ENCODE measurements at places on chromosomes 13 and 19. TPM values are rescaled to one million over a fixed set of nuclear protein-coding genes. Genes with fewer than 3 reads are reported as not detected.

GRCh38 chr19:6800991-6801484, 28.5 kb downstream of the VAV1 start:
- DNase-seq, result peak; percentile 77

- DNase-seq, result no peak
These were observed 1.5 kb downstream of the WIZ start for GRCh38 chr19:15448044-15448777.

GRCh38 chr13:66508153-66508909, 721.8 kb downstream of the PCDH9 start:
- DNase-seq, result no peak

DNA sequence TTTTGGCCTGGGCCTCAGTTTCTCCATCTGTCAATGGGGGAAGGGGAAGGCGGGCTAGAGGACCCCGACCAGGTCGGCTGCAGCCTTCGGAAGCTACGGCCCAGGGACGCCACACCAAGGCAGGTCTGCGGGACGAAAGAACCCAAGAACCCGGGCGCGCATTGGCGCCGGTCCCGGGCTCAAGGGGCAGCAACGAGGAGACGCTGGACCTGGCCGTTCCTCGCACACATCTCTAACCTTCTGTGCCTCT, 739 bp upstream of the ILF3 start:
- DNase-seq, result no peak

Gene ZNF566
- total RNA-seq, result 3.7 TPM

Gene TRPM4
- total RNA-seq, result 7.5 TPM

Gene UHRF1
- 40.7 TPM for total RNA-seq
